ENCODE measurements at places on chromosomes 7 and 10.

GRCh38 chr10:62264126-62264525, 4.5 kb downstream of the RTKN2 start:
- DNase-seq = no peak

GRCh38 chr7:134513169-134513752, 14.1 kb upstream of the AKR1B10 start:
- no peak for DNase-seq

- DNase-seq = no peak
Observed at GRCh38 chr10:131869344-131869743, 31.5 kb upstream of the PPP2R2D start.

DNA sequence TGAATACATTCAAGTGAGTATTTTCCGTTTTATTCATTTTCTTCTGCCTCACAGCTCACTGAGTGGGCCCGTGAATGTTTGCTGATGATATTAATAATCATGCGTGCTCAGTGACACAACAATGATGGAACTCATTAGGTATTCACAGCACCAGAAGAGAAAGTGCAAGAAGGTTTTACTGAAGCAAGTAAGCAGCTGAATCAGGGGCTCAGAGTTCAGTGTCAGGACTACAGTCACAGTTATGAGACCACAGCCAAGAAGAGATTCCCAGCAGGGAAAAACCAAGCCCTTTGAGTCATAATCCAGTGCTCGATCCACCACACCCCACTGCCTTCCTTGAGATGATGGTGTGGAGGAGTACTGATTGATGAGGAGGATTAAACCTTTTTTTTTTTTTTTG, 247.4 kb downstream of the KIAA1217 start:
- no peak for DNase-seq

DNA sequence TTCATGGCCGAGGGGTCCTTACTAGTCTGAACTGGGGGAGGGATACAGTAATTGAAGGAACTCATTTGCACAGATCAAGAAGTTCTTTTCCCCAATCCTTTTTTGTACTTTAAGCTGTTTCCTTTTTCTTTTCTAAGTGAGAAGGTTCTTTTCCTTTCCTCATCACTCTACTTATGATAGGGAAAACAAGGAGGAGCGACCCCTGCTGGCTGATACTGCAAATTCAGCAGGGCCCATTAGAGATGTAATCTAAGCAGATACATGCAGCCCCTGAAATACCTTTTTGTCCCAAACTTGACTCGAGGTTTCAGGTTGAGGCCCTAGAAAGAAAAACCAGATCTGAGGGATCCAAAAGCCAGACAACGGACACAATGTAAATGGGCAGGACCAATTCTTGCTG, 305.5 kb downstream of the DNAJB9 start:
- DNase-seq = no peak

DNA sequence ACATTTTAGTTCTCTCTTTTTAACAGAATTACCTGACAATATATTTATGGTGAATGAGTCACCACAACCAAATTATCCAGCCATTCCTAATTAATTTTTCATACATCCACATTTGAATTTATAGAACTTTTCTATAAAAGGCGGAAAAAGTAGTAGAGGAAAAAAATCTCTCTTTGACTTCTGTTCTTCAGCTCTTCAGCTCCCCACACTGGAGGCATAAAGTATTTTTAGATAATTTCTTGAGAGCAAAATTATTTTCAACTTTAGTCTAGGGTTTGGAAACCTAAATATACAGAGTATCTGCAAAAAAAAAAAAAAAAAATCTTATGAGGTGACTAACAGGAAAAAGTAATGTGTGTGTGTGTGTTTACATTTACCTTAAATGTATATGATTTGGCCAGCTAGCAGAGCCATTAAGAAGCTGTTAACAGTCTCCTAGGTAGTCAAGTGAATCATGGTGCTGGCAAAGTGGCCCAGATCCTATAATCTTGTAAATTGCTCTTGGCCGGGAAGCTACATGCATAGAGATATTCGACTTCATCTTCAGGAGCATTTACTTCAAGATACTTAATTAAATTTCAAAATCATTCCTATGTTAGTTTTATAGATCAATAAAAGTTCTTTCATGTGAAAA, 383.1 kb upstream of the STEAP1 start:
- DNase-seq = no peak

DNA sequence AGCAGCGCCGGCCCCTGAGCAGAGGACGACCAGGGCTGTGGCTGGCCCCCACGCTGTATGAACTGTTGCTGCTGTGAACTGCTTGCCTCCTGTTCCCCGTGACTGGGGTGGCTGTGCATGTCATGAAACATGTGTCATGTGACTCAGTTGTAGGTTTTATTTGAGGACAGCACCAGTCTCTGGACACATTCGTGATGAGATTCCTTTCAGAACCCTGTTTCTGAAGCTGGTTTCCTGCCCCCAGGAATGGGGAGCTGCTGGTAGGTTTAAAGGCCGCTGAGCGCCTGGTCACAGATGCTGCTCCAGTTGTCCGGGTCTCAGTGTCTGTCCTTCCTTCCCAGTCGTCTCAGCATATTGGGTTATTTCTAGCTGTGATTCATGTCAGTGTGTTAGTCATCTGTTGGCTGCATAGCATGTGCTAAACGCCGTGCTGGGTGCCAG, 79.1 kb upstream of the PPIF start:
- no peak for DNase-seq

- DNase-seq = no peak
Observed at GRCh38 chr10:9868499-9868898, 1149.2 kb upstream of the CELF2 start.

- no peak for DNase-seq
Observed at GRCh38 chr10:6036861-6037321, 25.3 kb downstream of the IL2RA start.

DNA sequence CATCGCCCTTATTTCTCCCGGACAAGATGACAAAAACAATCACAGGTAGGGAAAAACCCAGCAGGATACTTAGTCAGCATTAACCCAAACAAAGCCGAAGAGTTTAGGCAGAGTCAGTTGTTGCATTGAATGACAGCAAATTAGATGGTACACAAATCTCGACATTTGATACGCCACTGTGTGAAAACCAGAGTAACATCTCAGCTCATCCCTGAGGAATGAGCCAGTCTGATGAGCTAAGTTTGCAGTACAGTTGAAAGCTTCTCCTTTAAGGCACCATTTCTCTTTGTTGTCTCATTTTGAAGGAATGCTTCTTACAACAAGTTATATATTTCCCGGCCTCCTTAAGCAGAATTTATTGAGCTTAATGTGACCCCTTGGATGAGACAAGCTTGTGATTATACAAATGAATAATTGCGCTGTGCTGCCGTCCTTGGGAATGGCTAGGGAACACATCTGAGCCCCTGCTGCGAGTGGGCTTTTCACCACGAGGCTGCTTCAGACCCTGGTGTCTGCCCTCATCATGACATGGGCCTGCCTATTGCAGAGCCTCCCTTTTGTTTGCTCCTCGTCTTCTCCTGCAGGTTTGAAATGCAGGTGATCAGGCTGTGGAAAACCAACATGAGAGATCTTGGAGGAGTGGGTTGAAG, 137.3 kb downstream of the CELF2 start:
- no peak for DNase-seq

DNA sequence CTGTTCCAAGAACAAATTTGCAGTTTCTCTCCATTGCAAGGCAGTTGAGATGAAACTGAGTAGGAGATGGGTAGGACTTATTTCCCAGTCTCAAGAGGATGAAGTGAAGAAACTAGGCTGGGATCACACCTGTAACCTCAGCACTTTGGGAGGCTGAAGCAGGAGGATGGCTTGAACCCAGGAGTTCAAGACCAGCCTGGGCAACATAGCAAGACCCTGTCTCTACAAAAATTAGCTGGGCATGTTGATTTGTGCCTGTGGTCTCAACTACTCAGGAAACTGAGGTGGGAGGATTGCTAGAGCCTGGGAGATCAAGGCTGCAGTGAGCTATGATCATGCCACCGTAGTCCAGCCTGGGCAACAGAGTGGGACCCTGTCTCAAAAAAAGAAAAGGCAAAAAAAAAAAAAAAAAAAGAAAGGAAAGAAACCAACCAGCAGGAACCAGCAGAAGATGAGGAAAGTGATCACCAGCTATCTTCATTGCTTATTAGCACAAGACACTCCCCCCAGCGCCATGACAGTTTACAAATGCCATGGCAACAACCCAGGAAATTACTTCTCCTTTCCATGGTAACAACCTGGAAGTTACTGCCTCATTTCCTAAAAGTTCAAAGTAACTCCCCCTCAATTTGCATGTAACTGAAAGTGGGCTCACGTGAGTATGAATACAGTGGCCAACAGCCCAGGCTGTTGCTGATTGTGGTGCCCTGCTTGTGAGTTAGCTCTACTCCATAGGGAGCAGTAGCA, 18.3 kb upstream of the ST8SIA6 start:
- DNase-seq = no peak

- DNase-seq = no peak
Observed at GRCh38 chr10:121490871-121491519, 107.2 kb downstream of the FGFR2 start.

- DNase-seq = no peak
Observed at GRCh38 chr7:81111358-81111757, 192.5 kb upstream of the SEMA3C start.

GRCh38 chr10:10498781-10499180, 518.9 kb upstream of the CELF2 start:
- no peak for DNase-seq

DNA sequence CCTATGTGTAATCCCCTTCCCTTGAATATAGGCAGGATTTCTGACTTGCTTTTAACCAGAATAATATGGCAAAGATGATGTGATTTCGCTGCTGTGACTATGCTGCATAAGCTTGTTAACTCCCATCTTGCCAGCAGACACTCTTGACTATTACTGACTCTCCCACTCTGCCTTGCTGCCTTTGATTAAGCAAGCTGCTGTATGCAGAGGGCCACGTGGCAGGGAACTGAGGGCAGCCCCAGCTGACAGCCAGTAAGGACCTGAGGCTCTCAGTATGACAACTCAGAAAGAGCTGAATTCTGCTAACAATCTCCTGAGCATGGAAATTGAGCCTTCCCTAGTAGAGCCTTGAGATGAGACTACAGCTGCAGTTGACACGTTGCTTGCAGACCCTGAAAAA, 279.4 kb upstream of the CACNA2D1 start:
- DNase-seq = no peak

DNA sequence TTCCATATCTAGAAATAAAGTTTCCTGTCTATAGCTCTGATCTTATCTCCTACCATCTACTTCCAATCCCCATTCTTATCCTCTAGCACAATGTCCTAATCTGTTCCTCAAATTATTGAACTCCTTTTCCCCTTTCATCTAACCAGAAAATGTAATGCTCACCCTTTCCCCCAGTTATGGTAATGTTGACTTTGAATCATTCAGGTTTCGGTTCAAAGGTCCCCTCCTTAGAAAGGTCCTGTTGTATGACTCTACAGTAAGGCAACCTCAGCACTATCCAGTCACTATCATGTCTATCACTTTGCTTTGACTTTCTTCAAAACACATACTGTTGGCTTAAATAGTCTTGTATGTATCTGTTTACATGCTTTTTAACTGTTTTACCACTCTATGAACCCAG, 264.2 kb upstream of the PCDH15 start:
- DNase-seq = no peak

DNA sequence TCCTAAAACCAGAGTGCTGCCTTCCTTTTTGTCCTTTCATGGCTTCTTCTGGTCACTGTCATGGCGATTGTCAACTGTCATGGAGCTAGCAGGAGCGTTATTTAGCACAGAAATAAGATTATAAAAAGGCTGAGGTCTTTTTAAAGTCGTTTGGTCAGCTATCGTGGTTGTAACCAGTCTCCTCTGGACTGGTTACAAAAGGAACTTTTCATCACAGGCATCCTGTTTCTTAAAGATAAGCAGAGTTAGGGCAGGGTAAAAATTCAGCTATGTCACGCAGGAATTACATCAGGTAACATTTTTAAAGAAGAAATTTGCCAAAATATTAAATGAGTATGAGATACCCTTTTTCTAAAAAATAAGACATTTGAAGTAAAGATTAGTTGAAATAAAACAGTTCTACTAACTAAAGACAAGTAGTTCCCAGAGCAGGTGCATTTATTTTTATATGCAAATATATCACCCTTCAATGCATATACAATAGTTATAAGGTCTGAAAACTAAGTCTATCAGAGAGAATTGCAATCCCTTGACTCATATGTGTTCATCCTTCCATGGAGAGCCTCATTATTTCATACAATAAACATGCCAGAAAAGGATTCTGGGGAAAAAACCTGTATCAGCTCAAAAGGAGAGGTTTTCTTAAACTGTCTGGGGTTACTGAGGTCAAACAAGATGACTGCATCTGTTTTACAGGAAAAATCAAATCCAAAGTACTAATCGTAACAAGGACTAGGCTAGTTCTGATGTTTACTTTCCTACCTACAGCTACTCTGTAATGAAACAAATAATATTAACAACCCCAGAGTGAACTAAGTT, 20.9 kb downstream of the FAM24A start:
- DNase-seq = no peak

DNA sequence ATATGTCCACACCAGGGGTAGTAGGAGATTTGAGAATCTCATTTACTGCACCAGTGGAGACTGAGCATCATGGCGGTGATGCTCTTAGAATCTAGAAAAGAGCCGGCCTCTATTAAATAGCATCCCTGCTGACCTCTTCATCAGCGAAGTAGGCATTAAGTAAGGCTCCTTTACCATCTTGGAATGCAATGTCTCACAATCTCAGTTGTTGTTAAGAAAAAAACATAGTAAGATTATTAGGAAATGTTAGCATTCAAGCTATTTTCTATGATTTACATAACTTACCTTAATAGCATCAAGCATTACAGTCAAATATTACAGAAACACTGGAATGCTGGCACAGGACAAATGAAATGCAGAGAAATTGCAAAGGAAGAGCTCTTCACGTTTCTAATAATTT, 54.5 kb downstream of the ORC5 start:
- no peak for DNase-seq

- DNase-seq = no peak
Observed at GRCh38 chr10:1627945-1628344, 109.4 kb downstream of the ADARB2 start.

DNA sequence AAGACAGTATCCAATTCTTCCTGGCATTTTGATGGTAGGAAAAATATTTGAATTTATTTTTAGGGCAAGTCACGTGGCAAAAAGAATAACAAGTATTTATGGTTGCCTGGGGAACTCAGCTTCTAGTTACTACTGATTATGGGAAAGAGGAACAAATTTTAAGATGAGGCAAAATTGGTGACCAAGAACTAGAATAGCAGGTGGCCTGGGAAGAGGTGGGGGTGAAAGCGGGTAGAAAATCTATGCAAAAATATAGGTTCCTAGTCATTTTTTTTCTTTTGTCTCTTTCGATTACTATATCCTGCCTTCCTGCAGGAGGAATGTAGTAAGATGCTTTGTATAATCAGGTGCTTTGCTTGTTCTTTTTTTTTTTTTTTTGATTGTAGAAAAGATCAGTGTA, 27.8 kb downstream of the ENTPD1 start:
- peak; percentile 75 for DNase-seq

DNA sequence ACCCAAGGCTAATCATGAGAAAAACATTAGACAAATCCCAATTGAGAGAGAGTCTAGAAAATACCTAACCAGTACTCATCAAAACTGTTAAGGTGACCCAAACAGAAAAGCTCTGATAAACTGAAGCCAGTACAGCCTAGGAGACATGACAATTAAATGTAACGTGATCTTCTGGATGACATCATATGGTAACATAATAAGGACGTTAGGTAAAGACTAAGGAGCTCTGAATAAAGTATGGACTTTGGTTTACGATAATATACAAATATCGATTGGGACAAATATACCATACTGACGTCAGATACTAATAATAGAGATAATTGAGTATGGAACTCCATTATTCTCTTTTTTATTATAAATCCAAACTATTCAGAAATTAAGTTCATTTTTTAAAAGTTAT, 561.1 kb upstream of the STEAP1 start:
- DNase-seq = no peak
